Amniotic stem cell (primary cell): ENCODE measurements at places on chromosomes 11 and 22.

DNA sequence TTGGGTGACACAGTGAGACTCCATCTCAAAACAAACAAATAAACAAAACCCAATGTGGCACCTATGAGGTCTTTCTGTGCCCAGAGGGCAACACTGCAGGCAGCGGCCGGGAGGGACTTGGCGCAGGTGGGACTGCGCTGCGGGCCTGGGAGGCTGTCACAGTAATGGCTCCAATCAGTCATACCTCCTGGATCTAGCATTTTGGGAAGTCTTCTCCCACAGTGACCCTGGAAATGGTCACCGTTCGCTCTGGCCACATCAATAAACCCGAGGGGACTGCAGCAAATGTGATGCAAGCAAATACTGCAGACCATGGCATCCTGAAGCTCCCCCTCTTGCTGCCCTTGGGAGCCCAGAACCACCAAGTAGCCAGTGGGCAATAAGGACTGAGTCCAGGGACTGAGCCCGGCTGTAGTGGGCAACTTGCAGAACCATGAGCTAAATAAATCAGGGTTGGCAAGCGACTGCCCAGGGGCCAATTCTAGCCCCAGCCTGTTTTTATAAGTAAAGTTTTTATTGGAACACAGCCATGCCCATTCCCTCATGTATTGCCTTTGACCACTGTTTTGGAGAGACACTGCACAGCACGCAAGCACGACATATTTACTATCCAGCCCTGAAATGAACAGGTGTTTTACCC lies 15.4 kb downstream of the SHANK2 start:
- DNase-seq, result no peak

DNA sequence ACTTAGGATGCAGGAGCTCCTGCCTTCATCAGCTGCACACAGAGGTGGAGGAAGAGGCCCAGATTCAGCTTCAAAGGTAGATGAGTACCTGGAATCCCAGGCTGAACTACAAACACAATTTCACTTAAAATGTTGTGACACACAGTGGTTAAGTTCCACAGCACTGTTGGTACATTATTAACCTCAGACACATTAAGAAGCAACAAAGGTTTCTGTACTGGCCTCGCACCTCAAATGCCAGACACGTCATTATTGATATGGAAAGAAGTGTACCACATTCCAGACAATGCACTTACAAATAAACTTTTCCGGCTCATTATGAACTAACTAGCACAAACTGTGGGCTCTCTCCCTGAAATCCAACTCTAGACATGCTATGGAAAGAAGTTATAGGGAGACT lies 34.6 kb downstream of the PRDM10 start:
- DNase-seq, result no peak

DNA sequence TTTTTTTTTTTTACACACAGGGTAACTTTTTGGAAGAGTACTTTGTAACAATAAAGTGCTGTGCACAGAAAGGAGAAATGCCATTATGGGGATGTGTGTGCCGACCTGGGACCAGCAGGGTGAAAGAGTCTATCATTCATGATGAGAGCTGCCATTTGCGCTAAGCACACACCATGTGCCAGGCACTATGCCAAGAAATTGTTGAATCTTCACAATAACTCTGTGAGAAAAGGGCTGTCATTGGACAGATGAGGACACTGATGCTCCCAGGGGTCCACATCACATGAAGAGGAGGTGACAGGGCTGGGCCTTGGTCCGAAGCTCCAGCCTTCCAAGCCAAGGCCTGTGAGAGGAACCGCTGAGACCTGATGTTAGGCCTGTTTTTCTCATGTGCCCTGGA lies 5.6 kb downstream of the DUSP18 start:
- no peak for DNase-seq

DNA sequence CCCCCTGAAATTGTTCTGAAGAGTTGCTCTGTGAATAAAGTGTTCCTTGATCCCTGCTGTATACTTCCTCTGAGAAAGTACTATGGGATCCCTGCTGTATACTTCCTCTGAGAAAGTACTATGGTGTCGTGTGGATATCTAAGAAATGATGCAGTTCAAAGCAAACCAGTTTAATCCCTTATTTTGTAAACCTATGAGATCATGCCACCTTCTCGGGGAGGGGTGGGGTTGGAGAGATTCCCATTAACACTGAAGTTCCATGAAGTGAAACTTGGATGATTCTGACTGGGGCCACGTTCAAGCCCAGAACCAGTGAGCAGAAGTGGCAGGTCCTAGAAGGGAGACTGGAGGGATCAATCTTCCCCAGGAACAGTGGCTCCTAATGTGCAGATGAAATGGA lies 13.0 kb upstream of the TP53AIP1 start:
- DNase-seq, result no peak

DNA sequence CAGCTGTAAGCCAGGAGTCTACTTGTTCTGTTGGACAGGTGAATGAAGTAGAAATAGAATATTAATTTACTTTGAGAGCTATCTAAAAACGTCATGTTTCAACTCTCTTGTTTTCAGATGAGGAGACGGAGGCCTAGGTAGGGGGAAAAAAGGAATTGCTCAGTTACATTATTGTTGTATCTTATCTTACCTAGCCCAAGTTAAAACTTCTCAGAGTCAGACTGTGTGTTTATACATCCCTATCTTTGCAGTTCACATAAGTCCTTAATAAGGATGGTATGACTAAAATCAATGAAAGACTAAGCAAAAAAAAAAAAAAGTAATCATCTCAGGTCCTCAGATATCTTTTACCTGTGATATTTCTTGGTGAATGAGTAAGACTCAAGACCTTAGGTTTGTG lies 62.8 kb downstream of the TEAD1 start:
- no peak for DNase-seq

- DNase-seq, result no peak
Measured at GRCh38 chr11:46337626-46338345, 9.5 kb upstream of the DGKZ start.

DNA sequence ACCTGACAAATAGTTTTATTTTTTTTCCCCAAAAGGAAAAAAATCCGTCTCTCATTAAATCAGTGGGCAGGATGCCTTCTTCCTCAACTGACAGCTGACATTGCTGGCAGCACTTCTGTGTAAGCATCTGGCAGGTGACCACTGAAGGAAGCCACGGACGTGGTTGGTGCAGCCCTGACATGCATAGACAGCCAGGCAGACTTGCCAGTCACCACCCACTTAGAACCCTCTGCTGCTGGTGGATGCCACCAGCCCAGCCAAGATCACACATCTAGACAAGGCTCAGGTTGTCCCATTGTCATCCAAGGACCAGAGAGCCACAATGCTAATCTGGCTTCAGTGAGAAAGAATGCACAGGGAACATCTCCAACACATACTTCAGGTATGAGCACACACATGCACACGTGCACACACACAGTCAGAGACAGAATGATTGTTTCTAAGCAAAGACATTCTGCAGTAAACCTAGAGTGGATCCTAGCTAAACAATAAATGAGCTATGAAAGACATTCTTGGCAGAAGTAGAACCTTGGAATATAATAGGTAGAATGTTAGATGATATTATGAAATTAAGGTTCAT lies 49.8 kb upstream of the BMAL1 start:
- DNase-seq, result no peak

GRCh38 chr22:27004434-27004833 lies 347.0 kb downstream of the MIAT start:
- no peak for DNase-seq

DNA sequence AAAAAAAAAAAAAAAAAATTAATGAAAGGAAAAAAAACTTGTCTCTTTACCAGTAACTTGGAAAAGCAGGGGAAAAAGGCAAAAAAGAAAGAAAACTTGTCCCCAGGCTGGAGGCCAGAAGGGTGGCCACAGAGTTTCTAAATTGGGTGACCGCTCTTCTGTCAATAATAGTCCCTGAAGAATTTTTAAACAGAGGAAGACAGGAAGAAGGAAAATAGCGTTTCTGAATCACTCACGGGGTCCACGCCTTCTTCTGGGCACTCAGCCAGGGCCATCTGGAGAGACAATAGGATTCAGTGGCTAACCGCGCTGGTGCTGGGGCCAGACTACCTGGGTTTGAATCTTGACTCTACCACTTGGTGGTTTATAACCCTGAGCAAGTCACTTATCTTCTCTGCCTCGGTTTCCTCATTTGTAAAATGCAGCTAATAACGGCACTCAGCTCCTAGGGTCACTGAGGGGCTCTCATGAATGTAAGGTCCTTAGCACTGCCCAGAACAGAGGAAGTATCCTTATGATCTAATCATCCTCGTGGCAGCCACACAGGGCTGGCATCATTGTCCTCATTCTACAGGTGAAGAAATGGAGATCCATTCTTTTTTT lies 7.0 kb downstream of the C11orf86 start:
- peak; percentile 75 for DNase-seq

DNA sequence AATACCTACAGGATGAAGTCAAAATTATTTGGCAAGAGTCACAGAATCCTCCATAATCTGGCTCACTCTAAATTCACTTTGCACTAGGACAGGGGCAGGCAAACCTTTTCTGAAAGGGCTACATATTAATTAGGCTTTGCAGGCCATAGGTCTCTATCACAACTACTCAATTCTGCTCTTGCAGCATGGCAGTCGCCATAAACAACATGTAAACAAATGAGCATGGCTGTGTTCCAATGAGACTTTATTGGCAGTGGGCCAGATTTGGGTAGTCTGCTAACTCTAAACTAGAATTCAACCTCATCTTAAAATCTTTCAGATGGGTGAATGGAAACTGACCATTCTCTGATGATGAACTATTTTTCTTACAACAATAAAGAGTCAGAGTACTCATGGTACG lies 5.8 kb downstream of the THRSP start:
- DNase-seq, result no peak

DNA sequence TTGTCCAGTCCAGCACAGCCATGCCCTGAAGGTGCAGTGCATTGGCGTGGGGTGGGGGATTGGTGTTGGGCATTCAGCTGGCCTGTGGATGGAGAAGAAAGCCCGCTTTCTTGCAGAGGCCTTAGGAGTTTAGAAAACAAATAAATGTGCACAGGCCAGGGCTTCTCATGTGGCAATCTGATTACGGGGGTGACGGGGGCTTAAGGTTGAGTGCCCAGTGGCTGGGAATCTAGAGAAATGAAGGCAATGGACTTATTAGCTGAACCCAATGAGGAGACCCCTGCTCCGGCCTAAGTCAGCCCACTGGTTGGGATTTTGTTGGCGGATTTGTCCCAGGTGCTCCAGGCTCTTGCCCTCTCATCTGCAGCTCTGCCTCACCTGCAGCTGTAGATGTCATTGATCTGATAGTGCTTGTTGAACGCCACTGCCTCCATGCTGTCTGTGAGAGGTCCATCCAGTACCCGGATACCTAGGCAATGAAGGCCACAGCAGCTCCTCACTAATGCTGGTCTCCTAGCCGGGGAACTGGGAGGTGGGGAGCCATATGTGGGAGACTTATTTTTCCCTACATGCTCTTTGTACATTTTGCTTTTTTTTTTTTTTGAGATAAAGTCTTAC lies 6.2 kb downstream of the PCSK7 start:
- no peak for DNase-seq

DNA sequence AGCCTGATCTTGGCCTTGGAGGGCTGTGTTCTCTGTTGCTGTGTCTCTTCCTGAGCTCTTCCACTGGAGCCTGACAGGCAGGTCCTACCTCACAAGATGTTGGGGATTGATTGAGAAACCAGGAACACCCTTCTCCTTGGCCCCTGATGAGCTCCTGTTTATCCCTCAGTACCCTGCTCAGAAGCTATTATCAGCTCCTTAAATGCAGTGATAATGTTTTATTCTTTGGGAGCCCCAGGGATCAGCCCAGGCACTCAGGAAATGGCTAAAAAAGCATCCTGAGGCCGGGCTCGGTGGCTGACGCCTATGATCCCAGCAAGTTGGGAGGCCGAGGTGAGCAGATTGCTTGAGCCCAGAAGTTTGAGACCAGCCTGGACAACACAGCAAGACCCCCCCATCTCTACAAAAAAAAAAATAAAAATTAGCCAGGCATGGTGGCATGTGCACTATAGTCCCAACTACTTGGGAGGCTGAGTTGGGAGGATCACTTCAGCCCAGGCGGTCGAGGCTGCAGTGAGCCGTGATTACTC lies 4.9 kb upstream of the PHLDA2 start:
- DNase-seq, result no peak

- DNase-seq, result no peak
Measured at GRCh38 chr22:42939451-42939881, 75.5 kb downstream of the PACSIN2 start.

GRCh38 chr11:1652771-1653540 lies 23.4 kb downstream of the KRTAP5-5 start:
- DNase-seq, result peak; percentile 27

DNA sequence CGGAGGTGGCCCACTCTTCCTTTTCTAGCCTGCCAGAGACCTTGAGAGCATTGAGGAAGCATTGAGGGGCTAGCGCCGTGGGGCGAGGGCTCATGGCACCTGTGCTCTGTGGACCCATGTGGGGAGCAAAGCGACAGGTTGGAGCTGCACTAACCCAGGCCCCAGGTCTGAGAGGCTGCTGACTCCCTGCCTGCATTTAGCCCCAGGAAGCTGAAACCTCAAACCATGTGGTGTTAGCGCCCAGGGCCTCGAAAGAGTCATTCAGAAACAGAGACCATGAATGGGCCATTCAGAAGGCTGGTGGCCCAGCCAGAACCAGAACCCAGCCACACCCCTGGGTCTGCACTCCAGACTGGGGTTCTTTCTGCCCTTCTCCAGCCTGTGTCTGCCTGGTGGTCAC lies 88.6 kb downstream of the BCR start:
- no peak for DNase-seq

- no peak for DNase-seq
Measured at GRCh38 chr22:38443628-38444521, 11.1 kb downstream of the KCNJ4 start.

DNA sequence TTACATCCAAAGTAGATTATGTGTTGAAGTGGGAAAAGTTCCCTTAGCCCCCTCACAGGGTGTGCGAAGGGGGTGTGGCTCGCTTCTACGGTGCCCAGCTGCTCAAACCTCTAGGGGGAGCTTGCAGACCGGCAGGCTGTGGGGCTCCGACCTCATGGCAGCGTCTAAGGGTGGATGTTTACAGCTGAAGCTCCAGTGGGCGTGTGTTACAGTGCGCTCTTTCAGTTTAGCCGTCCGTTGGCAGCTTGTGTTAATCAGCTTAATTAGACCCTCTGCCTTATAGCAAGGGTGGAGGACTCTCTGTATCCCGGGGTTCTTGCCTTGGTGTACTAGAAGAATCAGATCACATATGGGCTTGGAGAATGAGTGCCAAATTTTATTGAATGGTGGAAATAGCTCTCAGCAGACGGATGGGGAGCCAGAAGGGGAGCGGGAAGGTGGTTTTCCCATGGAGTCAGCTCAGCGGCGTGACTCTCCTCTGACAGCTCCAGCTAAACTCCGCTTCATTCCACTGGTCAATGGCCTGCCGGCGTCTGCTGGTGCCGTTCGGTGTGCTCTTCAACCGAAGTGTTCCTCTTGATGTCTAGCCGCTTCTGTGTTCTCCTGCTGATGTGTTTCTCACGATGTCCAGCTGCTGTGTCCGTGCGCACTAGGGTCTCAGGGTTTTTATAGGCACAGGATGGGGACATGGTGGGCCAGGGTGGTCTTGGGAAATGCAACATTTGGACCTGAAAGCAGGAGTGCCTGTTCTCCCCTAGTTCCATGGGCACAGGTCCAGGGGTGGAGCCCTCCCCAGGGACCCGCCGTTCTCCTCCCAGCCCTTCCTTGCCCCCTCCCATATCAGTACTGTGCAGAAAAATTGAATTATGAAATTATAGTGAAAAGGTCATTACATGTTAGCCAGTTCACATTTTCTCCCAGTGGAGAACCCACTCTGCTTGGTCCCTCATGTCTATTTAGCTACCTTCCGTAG lies 28.6 kb upstream of the OR10G7 start:
- DNase-seq, result peak; percentile 24
